NCI-H1048 (cell line): ENCODE measurements at places on chromosomes 7 and 10.

DNA sequence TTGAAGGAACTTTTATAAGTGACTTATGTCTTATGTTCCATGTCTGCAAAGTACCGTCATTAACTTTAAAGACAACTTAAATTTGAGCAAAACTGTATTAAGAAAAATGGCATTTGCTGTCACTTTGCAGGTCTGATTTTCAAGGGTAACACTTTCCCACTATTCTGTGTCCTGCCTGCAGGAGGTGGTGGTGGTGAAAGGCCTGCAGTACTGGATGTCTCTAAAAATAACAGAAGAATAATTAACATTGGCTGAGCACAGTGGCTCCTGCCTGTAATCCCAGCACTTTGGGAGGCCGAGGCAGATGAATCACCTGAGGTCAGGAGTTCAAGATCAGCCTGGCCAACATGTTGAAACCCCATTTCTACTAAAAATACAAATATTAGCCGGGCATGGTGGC is 13.2 kb upstream of the PTER start:
- DNase-seq = no peak

DNA sequence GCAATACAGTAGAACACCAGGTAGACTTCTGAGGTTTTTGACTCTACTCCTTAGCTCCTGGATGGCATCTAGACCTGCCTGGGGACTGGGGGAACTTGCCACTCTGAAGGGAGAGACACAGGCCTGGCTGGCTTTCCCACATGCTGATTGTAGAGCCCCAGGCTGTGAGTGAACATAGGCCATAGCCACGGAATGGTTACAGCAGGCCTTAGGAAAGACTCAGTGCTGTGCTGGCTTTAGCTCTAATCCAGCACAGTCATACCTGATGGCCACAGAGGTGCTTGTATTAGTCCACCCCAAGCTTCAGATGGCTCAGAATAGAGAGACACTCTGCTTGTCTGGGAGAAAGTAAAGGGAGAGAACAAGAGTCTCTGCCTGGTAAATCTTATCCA is 35.0 kb upstream of the ARHGAP12 start:
- no peak for DNase-seq

DNA sequence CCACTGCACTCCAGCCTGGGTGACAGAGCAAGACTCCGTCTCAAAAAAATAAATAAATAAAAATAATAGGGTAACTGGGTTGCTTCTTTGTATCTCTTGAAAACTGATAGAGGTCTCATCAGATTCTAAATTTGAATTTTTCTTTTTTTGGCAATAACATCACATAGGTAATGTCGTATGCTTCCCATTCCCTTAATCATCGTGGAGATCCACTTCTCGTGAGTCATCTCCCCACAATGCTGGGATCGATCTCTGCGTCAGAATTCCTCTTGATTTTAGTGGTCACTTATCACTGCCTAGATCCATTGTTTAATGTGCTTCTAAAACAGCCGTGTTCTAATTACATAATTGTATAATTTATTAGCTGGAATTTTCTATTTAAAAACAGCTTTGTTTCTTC is 70.5 kb upstream of the DNAJB6 start:
- no peak for DNase-seq

DNA sequence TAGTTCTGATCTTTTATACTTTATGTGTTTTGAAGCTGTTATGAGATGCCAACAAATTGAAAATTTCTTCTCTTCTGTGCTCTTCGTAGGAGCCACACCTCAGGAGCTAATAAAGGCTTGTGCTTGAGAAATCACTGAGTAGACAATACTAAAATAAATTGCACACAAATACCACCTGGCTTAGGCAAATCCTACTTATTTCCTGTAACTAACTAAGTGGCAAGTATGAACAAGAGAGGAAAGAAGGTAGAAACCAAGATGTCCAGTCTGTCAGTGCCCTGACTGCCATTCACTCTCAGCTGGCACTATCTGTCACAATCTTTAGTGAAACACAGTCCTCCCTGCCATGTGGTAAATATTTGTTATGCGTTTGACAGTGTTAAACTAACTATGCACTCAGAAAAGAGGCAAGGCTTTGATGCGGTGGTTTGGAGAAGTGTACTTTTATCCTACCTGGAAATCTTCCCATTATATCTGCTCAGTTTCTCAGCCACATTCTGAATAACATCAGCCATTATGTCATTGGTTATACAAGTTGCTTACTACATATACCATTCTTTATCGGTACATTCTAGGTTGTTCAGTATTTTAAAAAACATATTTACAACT is 293.4 kb upstream of the VWC2 start:
- no peak for DNase-seq

DNA sequence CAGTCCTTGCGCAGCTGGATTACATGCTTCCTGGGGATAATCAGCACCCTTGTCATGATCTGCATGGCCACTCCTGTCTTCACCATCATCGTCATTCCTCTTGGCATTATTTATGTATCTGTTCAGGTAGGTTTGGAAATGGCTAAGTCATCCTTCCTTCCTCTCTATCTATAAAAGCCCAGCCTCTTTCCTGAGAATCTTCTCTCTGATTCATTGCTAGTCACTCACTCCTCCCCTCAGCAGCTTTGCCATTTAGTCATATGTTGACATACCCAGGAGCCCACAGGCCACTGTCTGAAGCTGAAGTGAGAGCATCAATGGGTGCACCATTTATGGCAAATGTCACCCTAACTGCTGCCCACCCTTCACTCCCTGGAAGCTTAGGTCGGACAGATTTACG is 52.0 kb downstream of the ABCC2 start:
- DNase-seq = no peak

DNA sequence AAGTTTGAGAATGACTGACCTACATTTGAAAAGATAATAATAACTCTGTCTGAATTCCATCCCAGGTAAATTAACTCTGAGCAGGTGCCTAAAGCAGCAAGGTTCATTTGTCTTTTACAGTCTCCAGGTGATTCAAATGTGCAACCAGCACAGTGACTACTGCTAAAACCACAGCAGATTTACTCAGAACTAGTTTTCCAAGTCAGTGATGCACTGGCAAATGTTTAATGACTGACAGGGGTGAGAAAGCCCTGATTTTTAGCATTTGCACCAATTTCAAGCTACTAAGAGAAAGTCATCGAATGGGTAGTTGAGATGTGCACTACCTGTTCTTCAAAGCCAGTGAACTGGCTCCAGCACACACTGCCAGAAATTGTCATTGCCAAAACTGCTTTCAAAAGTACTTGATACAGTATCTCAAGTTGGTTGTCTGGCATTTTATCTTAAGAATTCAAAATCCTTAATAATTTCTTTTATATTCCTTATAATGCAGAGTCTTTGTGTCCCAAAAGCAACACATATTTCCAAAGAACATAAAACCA is 60.3 kb downstream of the ATOH7 start:
- DNase-seq = no peak

DNA sequence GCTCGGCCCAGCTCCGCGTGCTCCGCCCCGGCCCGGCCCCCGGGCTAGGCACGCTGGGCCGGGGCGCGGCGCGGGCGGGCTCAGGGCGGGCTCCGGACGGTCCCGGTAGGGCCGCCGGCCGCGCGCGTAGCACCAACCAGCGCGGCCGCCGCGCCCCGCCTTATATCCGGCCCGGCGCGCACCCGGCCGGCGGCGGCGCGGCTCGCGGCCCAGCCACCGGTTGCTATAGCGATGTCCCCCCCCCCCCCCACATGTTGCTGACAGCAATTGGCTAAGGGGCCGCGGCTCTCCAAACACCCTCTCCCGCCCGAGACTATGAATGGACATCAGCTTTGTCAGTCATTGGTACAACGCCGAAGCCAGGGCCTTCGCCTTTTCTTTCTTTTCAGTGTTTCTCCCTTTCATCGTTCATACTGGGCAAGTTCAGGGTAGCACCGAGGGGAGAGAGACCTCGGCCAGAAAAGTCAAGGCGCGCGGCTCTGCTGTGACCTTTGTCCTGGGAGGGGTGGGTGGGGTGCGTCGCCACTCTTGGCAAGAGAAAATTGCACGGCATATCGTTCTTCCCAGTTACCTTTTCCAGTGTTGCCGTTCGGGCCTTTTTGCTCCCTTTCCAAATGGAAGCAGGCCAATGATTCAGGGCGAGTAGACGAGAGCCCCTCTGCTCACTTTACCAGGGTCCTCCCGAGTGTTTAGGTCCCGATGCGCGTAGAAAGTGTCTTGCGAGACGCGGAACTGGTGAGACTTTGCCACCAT is 354.2 kb downstream of the DNAJB6 start:
- no peak for DNase-seq

DNA sequence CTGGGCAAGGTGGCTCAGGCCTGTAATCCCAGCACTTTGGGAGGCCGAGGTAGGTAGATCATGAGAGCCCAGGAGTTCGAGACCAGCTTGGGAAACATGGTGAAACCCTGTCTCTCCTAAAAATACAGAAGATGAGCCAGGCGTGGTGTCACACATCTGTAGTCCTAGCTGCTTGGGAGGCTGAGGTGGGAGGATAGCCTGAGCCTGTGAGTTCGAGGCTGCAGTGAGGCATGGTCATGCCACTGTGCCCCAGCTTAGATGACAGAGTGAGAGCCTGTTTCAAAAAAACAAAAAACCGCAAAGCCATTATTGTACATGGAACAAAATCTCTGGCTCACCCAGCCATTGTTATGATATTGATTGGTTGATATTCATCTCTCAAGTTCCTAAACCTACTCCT is 53.7 kb downstream of the KMT2E start:
- DNase-seq = no peak

- no peak for DNase-seq
These were observed 422.8 kb downstream of the GATA3 start for GRCh38 chr10:8477300-8477699.

DNA sequence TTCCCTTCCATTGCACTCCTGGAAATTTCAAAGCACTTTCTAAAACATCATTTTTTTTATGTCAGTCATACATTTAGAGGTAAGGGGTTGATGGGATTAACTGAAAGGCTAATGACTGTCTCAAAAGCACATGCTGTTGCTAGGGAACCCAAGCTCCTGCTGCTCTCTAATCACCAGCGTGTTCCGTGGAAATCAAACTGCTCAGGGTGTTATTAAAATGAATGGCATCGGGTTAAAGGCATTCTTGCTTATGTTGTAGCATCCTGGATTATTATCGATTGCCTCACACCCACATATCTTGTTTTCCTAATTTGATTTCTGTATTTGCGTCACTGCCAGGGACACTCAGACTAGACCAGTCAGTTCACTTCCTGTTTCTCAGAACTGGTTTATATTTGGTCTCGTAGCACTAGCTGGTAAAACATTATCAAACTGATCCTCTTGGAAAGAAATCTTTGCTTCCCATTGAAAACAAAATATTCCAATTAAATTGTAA is 216.5 kb upstream of the MKLN1 start:
- DNase-seq = no peak

DNA sequence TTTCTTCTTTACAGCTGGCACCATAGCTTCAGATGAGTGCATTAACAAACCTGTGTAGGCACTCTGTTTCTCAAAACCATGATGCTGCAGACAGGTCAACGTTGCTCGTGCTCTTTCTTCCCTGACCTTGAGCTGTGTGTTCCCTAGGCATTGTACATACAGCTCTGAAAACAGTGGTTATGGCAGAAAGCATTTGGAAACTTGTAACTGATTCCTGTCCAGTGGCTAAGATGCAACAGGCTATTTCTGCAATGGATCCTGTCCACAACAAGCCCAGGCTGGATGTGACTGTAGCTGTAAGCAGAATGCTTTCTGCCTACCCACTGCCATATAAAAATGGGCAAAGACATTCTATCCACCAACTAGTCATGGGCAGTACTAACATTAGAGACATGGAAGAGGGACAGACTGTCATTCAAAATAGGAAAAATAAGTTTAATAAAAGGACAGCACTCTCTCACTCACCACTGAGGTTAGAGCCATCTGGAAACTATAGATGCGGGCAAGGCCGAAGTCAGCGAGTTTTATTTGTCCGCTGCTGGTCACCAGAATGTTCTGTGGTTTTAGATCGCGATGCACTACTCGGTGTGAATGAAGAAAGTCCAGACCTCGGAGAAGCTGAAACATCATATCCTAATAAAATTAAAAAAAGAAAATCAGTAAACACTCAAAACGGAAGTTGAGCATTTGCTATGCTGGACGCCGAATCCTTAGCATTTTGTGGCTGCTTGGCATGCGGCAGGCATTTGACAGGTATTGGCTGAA is 111.0 kb downstream of the CDK6 start:
- DNase-seq = no peak

DNA sequence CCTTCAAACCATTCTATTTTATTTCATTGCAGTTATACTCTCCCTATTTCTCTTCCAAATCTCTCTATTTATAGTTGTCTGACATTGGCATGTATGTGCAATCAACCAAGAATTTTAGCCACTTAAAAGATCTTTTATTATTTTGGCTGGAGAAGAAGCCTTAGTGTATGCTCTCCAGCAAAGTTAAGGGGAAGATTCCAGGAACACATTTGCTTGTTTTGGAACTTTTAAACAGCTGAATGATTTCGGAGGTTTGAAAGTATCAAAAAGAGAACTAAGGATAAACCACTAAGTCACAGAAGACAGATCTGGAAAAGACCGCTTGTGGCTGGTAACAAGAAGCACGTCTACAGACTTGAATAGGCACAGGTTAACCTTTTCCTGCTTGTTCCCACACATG is 182.2 kb upstream of the FZD1 start:
- DNase-seq = no peak

DNA sequence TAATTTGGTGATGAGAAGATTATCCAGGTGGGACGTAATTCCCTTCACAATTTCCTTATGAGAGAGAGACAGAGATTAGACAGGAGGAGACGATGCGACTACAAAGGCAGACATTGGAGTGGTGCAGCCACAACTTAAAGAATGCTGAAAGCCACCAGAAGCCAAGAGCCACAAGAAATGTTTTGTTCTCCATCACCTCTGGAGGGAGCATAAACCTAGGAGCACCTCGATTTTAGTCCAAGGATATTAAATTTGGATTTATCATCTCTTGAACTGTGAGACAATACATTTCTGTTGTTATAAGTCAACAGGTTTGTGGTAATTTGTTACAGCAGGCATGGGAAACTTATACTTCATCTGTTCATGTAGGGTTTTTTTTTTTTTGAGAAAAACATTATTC is 418.9 kb downstream of the DGKB start:
- DNase-seq = no peak

- DNase-seq = no peak
These were observed 11.7 kb downstream of the CREB5 start for GRCh38 chr7:28423918-28424514.

GRCh38 chr10:119259345-119259744 is 52.0 kb downstream of the GRK5 start:
- no peak for DNase-seq

DNA sequence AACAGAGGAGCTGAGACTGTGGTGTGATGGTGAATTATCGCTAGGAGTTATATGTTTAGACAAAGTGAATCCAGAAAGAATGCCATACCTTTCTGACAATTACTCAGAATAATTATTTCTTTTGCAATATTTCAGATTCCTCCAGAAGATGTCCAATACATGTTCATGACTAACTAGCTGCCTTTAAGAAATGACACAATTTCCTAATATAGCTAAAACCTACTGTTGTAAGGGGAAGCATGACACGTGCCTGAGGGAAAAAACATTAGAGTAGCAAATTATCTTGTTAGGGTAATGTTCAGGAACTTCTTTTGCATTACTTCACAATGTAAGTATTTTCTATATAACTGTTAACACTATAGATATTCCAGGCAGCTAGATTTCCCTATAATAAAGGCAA is 150.3 kb downstream of the COL28A1 start:
- DNase-seq = no peak
